ENCODE measurements at places on chromosomes 6 and 20.

DNA sequence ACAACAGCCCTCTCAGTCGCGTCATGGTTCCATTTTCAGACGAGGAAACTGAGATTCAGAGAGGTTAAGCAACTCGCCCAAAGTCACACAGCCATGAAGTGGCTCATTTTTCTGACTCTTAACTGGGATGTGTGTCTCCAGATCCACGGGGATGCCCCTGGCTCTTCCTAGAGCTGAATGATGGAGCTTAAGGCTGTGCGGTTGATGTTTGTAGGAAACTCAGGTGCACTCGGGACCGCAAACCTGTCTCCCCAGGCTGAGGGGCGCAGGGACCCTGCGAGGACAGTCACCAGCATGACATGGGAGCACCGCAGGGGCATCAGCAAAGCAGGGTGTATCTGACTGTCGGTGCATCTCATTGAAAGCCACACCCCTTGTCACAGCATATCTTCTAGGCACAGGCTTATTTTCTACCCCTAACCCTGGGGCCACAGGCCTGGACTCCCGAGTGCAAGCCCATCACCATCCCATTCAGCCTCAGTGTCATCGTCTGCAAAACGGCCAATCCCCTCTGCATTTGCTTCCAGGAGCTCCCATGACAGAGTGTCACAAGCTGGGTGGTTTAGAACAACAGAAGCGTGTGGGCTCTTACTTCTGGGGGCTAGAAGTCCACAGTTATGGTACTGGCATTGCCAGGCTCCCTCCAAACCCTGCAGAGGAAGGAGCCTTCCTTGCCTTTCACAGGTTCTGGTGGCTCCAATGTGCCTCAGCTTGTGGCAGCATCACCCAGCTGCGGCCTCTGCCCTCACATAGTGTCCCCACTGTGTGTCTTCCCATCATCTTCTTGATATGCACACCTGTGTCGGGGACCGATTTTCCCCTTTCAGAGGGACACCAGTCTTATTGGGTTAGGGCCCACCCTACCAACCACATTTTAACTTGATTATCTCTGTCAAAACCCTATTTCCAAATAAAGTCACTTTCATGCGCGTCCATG is 9.9 kb upstream of the ARHGAP40 start:
- DNase-seq, result no peak

DNA sequence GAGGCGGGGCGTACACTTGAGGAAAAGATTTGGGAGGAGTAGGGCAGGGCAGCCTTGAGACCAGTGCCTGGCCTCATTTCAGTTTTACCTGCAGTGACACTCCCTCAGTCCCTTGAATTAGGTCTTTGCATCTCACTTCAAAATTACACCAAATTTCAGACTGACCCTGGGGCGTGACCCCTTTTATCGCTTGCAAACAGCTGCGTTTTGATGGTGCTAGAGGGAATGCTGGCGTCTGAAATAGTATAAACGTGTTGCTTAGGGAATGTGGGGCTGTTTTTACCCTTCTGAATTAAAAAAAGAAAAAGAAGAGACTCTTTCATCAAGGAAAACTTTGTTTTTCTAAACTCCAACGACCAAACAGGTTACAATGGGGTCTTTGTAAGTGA is 21.0 kb downstream of the COL9A1 start:
- DNase-seq, result no peak

DNA sequence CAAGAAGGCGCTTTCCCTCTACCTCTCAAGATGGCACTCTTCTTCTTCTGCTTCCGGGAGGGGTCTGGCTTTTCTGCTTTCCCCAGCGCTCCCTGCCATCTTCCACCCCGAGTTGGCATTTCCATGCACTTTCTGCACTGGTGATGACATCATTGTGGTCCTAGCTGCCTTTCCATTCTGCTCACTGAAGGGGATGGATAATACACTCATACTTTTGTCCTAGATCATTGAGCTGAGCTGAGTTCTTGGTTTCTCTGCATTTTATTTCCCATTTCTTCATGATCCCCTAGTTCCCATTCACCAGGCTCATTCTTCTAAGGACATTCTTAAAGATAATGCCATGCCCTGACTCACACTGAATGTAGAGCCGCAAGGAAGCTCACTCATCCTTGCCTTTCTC is 96.7 kb downstream of the EDN1 start:
- DNase-seq, result no peak

DNA sequence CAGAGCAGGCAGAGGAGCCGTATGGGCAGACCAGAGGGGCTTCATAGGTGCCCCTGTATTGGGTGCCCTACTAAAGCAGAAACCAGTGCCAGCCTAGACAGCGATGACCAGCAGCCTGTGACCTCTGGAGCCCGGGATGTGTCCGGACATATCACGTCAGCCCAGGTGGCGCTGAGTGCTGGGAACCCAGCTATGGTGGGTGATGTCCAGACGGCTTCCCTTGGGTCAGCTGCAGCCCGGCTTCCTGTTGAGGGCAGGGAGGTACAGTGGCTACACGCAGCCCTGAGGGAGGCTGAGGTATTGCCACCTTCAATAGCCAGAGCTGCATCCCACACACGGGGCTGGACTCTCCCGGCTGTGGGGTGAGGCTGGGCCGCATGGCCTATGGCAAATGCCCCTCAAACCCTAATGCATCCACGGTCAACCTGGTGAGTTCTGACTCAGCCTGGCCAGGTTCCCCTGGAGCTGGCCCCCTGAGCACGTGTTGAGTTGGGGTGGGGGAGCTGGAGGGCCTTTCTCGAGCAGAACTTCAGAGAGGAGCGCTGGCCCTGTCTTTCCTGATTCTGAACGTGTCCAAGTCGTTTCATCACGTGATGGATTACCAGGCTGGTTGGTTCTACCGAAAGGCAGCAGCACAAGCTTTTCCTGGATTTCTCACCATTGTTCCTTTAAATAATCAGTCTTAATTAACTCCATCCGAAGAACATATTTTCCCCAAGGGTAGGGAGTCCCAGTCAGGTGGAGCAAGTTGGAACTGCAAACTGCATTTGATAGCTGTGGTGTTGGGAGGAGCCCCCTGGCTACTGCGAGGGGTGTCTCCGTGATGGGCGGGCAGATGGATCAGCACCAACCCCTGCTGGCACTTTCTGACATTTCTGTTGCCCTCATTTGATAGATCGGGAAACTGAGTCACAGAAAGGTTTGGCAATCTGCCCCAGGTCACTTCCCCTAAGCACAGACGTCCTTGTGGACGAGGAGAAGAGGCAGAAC is 7.1 kb upstream of the MYT1 start:
- DNase-seq, result no peak

- DNase-seq, result no peak
Measured at GRCh38 chr20:41181567-41181966, 44.2 kb downstream of the PLCG1 start.

DNA sequence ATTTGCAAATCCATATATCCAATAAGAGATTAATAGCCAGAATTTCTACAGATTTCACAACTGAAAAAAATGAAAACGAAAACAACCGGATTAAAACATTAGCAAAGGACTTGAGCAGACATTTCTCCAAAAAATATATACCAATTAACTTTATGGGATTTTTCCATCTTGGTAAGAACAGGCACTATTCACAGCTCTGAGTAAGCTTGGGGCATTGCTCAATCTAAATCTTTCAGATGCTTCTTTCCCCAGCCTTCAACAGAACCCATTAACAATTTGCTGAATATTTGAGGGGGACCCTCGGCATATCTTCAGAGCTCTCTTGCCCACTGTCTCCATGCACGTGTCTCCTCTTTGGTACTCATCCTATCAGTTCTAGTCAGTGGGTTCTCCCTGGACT is 111.7 kb upstream of the CD93 start:
- no peak for DNase-seq

DNA sequence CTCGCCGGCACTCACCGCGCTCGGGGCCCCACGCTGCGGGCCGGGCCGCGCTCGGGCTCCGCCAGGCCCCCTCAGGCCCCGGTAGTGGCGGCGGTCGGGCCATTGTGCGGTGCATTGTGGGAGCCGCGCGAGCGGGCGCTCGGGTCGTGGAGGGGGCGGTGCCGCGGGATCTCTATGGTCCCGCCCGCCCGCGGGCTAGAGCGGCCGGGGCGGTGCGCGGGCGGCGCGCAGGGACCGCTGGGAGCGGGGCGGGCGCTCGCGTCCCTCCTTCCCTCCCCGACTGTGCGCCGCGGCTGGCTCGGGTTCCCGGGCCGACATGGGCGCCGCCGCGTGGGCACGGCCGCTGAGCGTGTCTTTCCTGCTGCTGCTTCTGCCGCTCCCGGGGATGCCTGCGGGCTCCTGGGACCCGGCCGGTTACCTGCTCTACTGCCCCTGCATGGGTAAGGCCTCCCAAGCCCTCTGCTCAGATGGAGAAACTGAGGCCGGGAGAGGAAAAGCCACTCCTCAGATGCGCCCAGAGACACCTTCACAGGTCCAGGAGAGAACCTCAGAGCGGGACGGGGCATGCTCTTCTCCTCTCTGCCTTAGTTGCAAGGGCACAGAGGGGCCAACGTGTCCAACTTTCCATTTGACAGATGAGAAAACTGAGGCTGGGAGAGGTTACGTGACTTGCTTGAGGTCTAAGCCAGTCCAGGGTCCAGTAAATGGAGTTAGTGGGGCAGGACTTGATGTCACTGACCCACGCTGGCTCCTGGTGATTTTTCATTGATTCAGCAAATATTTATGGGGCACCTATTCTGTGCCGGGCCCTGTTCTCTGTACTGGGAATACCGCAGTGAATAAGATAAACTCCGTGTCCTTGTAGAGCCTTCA is at the start of the genes PLAGL2 and POFUT1:
PLAGL2 (minus strand) TSS at position 118 of the 873 bp plus-strand sequence. CDS start 5,565 bp downstream, outside the sequence.
POFUT1 (plus strand) TSS at position 255 of the 873 bp plus-strand sequence; CDS start at position 317, 62 bp downstream.
- DNase-seq, result peak; percentile 78

DNA sequence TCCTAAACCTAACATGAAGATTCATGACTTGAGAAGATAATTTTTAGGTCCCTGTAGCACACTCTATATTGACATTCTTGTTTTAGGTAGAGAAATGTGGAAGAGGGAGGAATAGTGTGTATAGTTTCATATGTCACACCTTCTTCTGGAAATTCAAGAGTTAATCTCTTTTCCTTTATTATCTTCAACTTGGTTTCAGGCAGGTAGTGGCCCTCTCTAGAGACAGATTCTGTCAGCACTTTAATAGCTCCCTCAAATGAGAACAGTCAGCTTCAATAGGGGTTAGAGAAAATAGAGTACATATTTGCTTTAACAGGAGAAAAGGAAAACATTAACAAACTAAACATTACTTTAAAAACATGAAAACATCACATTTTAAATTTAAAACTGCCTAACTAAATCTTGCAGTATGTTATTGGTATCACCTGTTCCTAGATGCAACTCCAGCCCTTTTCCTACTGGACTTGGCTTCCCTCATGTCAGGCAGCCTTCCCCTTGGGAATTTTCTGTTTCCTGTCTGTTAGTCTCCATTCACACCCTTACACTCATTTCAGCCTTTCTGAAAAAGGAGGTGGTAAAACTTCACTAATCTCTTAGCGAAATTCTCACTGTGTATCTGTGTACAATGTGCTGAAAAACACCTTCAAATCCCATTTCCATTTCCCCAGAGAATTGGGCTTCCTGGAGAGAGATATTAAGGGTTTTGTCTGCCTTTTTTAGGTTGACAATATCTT is 192.3 kb upstream of the RNF217 start:
- DNase-seq, result no peak

DNA sequence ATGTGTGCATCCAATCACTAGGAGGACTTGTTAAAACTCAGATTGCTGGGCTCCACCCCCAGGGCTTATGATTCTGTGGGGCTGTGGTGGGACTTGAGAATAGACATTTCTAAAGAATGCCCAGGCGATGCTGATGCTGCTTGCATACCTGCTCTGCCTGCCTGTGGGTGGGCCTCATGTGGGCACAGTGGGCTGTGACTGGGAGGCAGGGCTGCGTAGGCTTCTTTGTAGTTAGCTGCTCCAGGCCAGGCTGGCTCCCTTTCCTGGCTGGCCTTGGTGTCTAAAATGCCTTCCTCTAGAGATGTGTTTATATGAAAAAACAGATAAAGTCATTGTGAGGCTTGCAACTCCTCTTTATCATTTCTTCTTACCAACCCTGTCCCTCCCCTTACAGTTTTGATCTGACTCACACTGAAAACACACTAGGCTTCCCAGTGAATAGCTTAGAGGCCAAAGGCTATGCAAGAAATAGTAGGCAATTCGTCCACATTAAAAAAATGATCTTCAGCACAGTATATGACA is 495.5 kb upstream of the MAP3K7 start:
- no peak for DNase-seq

- DNase-seq, result no peak
Measured at GRCh38 chr6:156309017-156309416, 468.2 kb upstream of the ARID1B start.

- DNase-seq, result no peak
Measured at GRCh38 chr6:44556046-44556445, 168.5 kb downstream of the CDC5L start.

DNA sequence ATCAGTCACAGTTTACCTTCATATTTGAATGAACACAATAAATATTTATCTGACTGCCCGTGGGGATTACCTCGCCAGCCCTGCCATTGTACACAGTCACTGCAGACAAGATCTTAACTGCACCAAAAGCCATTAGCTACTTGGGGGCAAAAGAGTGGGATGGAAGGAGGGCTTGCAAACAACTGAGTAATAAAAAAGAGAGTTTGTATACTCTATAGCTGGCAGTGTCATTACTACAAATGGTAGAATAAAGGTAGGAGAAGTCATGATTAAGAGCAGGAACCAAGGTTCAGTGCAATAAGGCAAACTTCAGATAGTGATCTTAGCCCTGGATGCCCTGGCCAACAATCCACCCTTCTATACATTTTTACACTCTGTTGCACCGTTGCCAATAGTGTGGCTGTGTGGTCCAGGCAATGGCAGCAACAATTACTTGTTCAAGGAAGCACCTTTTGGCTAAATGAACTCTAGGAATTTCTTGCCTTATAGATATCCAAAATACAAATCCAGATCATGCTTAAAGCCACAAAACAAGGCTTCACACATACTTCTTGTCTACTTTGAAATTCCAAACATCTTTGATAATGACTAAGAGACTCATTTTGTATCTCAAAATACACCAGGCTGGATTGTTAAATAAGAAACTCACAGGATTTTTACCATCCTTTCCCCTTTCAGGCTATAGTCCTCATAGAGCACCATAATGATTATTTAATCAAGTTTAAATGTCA is 955.4 kb upstream of the ADGRB3 start:
- no peak for DNase-seq

GRCh38 chr20:36629719-36630681 is 16.0 kb downstream of the SLA2 start:
- peak; percentile 11 for DNase-seq

DNA sequence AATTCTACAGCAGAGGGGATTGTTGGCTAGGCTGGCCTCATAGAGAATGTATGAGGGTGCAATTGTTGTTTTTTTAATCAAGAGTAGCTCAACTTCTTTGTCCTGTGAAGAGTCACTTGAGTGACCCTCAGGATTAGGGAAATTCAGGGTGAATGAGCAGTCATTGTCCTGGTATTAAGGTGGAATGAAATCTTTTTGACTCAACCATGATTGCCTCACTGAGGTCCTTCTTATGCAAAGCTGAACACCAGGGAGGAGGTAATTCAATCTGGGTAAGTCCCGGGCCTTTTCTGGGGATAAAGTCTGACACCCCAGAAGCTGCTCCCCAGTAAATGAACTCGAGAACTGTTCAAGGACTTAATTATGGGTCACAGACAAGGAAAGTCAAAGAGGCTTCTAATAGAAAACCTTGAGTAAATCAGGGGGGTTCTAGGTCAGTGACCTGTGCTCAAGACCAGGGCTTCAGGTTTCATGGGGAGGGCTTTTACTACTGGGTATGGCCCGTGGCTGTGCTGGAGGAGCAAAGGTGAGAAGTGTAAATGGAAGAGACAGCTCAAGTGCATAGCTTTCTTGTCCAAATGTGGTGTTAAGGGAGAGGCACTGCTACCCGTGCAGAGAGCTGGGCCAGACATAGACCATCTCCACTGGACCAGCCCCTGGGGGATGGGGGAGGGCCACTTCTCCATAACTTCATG is 25.3 kb upstream of the ZBTB24 start:
- DNase-seq, result no peak

- DNase-seq, result no peak
Measured at GRCh38 chr6:7124636-7125035, 16.9 kb downstream of the RREB1 start.

GRCh38 chr20:14664101-14664500 is 326.7 kb upstream of the FLRT3 start:
- no peak for DNase-seq
